ENCODE measurements at places on chromosomes 2 and 18. TPM values are rescaled to one million over a fixed set of nuclear protein-coding genes. Genes with fewer than 3 reads are reported as not detected.

DNA sequence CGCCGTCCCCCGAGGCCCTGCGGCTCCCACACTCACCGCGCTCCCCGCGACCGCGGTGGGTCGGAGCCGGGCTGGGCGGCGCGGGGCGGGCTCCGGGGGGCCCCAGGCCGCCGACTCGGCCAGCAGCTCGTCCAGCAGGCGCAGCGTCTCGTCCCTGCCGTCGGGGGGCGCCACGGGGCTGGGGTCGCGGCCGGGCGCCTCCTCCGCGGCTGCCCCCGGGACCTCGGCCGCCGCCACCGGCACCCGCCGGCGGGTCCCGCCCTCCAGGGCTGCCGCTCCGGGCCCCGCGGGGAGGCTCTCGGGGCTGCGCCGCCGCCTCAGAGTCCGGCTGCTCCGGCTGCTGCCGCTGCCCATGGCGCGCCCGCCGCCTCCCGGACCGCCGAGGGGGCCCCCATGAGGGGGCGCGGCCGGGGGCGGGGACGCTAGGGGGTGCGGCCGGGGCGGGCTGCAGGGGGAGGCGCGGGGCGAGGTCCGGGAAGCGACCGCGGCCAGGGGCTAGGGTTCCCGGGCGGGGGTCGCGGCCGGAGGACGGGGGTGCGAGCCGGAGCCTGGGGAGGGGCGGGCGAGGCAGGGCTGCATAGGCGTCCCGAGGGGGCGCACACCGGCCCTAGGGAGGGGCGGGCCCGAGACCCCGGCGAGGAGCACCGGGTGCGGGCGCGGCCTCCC, at the start of gene CYS1:
TSS of gene CYS1 (minus strand) at position 542 of the 666 bp plus-strand sequence. CDS start at position 354, 188 bp downstream.
- peaks cover 4% of the 10 kb centered on the region for H3K36me3 ChIP-seq
- H3K27me3 ChIP-seq: peaks cover 42% of the 10 kb centered on the region
- peak within 1 kb of the TSS; percentile 80 for H3K4me3 ChIP-seq
- no peak for DNase-seq
- peaks cover 27% of the 10 kb centered on the region for H3K4me1 ChIP-seq

DNA sequence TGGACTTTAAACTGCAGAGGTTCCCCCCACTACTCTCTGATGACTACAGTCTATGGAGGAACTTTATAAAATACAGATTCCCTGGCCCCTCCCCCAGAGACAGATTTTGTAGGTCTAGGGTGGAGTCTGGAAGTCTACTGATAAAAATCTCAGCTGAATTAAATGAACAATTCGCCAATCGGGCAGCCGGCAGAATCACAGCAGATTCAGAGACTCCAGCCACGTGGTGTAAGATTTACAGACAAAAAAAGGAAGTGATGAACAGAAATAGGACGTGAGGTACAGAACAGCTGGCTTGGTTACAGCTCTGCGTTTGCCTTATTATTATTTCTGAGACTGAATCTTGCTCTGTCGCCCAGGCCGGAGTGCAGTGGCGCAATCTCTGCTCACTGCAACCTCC, 21.4 kb upstream of the MTA3 start:
- H3K4me1 ChIP-seq: no peaks in the 10 kb centered on the region
- H3K27ac ChIP-seq: no peak overlapping the region
- DNase-seq: no peak
- H3K36me3 ChIP-seq: no peaks in the 10 kb centered on the region

The CD8B2 gene
- total RNA-seq: not detected

The TDRD15 gene
- not detected for total RNA-seq

The GCFC2 gene
- total RNA-seq: 13.2 TPM

GRCh38 chr2:152577579-152577978, 139.7 kb downstream of the PRPF40A start:
- no peak overlapping the region for H3K4me3 ChIP-seq
- H3K27me3 ChIP-seq: no peaks in the 10 kb centered on the region
- peaks cover 12% of the 10 kb centered on the region for H3K36me3 ChIP-seq
- no peak for DNase-seq
- peaks cover 34% of the 10 kb centered on the region for H3K4me1 ChIP-seq
